ENCODE measurements at places on chromosomes 13 and 19. TPM values are rescaled to one million over a fixed set of nuclear protein-coding genes. Genes with fewer than 3 reads are reported as not detected.
A peak's percentile ranks its signal among the peaks of the same experiment; 100 is the strongest.

DNA sequence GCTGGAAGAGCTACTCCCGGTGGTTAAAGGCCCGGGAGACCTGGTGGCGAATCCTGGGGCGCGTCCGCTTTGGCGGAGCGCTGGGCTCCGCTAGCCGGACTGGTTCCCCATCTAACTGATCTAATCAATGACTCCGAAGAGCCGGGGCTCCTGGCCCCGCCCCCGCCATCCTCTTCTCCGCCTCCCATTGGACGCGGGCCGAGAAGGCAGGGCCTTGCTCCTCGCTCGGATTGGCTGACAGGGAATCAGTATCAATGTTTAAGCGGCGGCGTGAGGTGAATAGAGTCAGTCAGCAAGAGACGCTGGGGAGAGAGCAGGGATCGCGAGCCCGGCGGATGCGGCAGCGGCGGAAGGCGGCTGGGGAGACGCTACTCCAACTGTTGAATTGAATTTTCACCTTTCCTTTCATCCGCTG is 1.7 kb upstream of the PCDH17 start:
- H3K27me3 ChIP-seq: peaks cover 52% of the 10 kb centered on the region
- H3K36me3 ChIP-seq: no peaks in the 10 kb centered on the region

GRCh38 chr19:48982280-48982679 is 10.8 kb downstream of the GYS1 start:
- peaks cover 7% of the 10 kb centered on the region for H3K4me1 ChIP-seq
- no peaks in the 10 kb centered on the region for H3K27me3 ChIP-seq
- H3K27ac ChIP-seq: no peak overlapping the region
- H3K4me3 ChIP-seq: no peak overlapping the region
- no peak for DNase-seq
- peaks cover 61% of the 10 kb centered on the region for H3K36me3 ChIP-seq

DNA sequence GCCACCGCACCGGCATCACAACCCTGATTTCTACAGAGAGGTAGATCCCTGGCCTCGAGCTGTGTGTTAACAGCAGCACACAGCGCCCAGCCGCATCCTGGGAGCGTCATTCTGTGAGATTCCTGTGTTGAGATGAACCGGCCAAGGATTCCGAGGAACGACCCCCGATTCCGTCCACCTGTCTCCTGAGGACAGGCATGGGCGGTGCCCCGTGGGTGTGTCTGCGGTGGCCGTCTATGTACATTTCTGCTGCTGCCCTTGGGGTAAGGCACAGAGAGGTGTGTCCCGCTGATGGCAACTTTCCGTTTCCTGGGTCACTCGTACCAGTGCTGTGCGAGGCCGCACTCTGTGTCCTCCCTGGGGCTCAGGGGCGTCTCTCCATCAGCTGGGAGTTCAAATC is 16.1 kb upstream of the F2RL3 start:
- no peak overlapping the region for H3K27ac ChIP-seq
- H3K27me3 ChIP-seq: no peaks in the 10 kb centered on the region
- no peak for DNase-seq

- DNase-seq: no peak
- no peak overlapping the region for H3K4me3 ChIP-seq
- H3K4me1 ChIP-seq: no peaks in the 10 kb centered on the region
- H3K27ac ChIP-seq: no peak overlapping the region
- H3K36me3 ChIP-seq: no peaks in the 10 kb centered on the region
Measured at GRCh38 chr13:58081301-58081820, 449.8 kb downstream of the PCDH17 start.

- DNase-seq: no peak
- peaks cover under 1% of the 10 kb centered on the region for H3K4me1 ChIP-seq
- H3K36me3 ChIP-seq: 0 out of 2 replicates have a peak, but pooled peaks cover 1% of the 10 kb centered on the region
- H3K27ac ChIP-seq: no peak overlapping the region
- no peak overlapping the region for H3K4me3 ChIP-seq
Measured at GRCh38 chr19:38644719-38645118, 2.7 kb upstream of the ACTN4 start.

GRCh38 chr19:50478901-50479715 is 2.5 kb upstream of the GARIN5A start:
- H3K4me1 ChIP-seq: 0 out of 2 replicates have a peak, but pooled peaks cover 2% of the 10 kb centered on the region
- no peak overlapping the region for H3K27ac ChIP-seq
- H3K4me3 ChIP-seq: no peak overlapping the region
- DNase-seq: peak; percentile 44
- no peaks in the 10 kb centered on the region for H3K27me3 ChIP-seq
- peaks cover 26% of the 10 kb centered on the region for H3K36me3 ChIP-seq

SERPINE3 gene
- not detected for total RNA-seq

GRCh38 chr13:30037306-30037705 is 186.9 kb upstream of the UBL3 start:
- H3K36me3 ChIP-seq: no peaks in the 10 kb centered on the region
- no peak for DNase-seq
- no peak overlapping the region for H3K4me3 ChIP-seq
- no peaks in the 10 kb centered on the region for H3K27me3 ChIP-seq

GRCh38 chr19:6890938-6891337 is 3.6 kb downstream of the ADGRE1 start:
- H3K4me1 ChIP-seq: no peaks in the 10 kb centered on the region
- no peaks in the 10 kb centered on the region for H3K27me3 ChIP-seq
- no peak for DNase-seq
- no peaks in the 10 kb centered on the region for H3K36me3 ChIP-seq
- no peak overlapping the region for H3K4me3 ChIP-seq
- H3K27ac ChIP-seq: no peak overlapping the region

- no peak for DNase-seq
- H3K36me3 ChIP-seq: no peaks in the 10 kb centered on the region
- no peak overlapping the region for H3K4me3 ChIP-seq
- H3K27me3 ChIP-seq: no peaks in the 10 kb centered on the region
- H3K27ac ChIP-seq: no peak overlapping the region
Measured at GRCh38 chr13:40969169-40969901, 49.8 kb downstream of the ELF1 start.

ZNF708 gene
- 4.7 TPM for total RNA-seq

DNA sequence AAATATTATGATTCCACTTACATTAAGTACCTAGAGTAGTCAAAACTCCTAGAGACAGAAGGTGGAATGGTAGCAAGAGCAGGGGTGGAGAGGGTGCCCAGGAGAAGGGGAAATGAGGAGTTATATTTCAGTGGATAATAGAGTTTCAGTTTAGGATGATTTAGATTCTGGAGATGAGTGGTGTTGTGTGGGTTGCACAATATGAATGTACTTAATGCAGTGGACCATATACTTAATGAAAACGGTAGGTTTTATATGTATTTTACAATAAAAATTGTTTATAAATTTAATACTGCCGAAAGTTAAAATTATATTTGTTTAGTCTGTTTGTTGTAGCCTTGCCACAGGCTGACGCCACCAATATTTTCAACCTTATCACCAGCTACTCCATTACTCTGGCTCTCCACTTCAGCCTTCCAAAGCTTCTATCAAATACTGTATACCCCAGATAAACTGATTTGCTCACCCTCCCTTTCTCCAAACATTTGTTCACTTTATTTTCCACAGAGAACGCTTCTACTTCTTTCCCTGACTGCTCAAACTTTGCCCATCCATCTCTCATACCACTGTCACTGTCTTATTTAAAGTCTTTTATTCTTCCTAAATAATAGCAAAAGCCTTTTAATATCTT is 1.4 kb upstream of the RBM26 start:
- no peak overlapping the region for H3K4me3 ChIP-seq
- H3K27ac ChIP-seq: no peak overlapping the region
- peaks cover 3% of the 10 kb centered on the region for H3K4me1 ChIP-seq
- no peaks in the 10 kb centered on the region for H3K27me3 ChIP-seq
- H3K36me3 ChIP-seq: no peaks in the 10 kb centered on the region
- no peak for DNase-seq

GRCh38 chr13:25302121-25302520 is 696 bp downstream of the NUP58 start:
- DNase-seq: peak; percentile 1
- no peaks in the 10 kb centered on the region for H3K27me3 ChIP-seq
- H3K4me3 ChIP-seq: peak overlapping the region; percentile 92
- peaks cover 2% of the 10 kb centered on the region for H3K36me3 ChIP-seq
- H3K4me1 ChIP-seq: no peaks in the 10 kb centered on the region
- peak overlapping the region; percentile 91 for H3K27ac ChIP-seq

ZNF556 gene
- total RNA-seq: not detected

IFNL1 gene
- total RNA-seq: not detected

- no peak overlapping the region for H3K27ac ChIP-seq
- H3K4me1 ChIP-seq: peaks cover 2% of the 10 kb centered on the region
- H3K4me3 ChIP-seq: no peak overlapping the region
- no peak for DNase-seq
- H3K36me3 ChIP-seq: no peaks in the 10 kb centered on the region
- H3K27me3 ChIP-seq: no peaks in the 10 kb centered on the region
Measured at GRCh38 chr13:34044041-34044440, 226.1 kb downstream of the RFC3 start.

- H3K27ac ChIP-seq: no peak overlapping the region
- H3K27me3 ChIP-seq: no peaks in the 10 kb centered on the region
- no peaks in the 10 kb centered on the region for H3K4me1 ChIP-seq
- DNase-seq: no peak
- H3K36me3 ChIP-seq: peaks cover 37% of the 10 kb centered on the region
Measured at GRCh38 chr19:9295411-9295849, 14.2 kb downstream of the ZNF699 start.

GJA3 gene
- total RNA-seq: 3.6 TPM

DNA sequence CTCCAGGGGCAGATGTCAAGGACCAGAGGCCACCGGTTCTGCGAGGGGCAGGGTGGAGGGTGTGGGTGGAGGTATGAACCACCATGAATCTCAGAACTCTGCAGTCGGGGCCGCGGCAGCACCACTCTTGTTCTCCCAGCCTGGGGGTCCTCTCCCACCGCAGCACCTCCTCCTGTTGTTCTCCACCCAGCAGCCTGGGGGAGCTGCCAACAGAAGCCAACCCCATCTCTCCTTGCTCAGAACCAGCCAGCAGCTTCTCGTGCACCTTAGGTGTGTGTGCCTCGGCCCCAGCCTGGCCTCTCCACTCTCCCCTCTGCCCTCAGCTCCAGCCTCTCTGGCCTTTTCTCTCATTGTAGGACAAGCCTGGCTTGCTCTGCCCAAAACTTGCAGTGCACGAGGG is 31.9 kb upstream of the CCNE1 start:
- no peaks in the 10 kb centered on the region for H3K4me1 ChIP-seq
- no peak overlapping the region for H3K4me3 ChIP-seq
- no peak overlapping the region for H3K27ac ChIP-seq
- peaks cover 2% of the 10 kb centered on the region for H3K27me3 ChIP-seq
- no peaks in the 10 kb centered on the region for H3K36me3 ChIP-seq

DNA sequence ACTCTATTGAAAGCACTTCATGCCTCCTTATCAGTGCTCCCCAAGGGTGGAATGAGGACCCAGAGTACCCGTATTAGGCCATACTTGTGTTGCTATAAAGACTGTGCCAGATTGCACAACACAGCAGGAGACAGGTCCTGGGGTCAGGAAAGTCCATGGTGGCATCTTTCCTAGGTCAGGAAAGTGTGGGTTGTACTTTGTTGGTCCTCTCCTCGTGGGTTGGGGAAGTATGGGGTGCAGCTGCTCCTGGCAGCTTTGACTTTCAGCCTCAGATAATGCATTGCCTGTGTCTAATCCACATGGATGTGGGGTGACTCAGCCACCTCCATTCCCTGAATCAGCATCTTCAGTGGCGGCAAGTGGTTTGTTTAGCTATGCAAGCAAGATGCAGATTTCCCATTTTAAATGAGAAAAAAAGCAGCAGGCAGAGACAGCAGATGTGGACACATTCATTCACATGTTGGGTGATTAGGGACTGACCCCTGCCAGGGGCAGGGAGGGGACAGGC is 8.4 kb upstream of the CYP2B6 start:
- H3K4me1 ChIP-seq: no peaks in the 10 kb centered on the region
- no peak overlapping the region for H3K4me3 ChIP-seq
- no peak overlapping the region for H3K27ac ChIP-seq

GRCh38 chr13:65468628-65469027 is 1761.5 kb downstream of the PCDH9 start:
- no peak overlapping the region for H3K27ac ChIP-seq
- DNase-seq: peak; percentile 46
- no peak overlapping the region for H3K4me3 ChIP-seq
- no peaks in the 10 kb centered on the region for H3K27me3 ChIP-seq
- no peaks in the 10 kb centered on the region for H3K36me3 ChIP-seq

ZNF382 gene
- 1.9 TPM for total RNA-seq

DNA sequence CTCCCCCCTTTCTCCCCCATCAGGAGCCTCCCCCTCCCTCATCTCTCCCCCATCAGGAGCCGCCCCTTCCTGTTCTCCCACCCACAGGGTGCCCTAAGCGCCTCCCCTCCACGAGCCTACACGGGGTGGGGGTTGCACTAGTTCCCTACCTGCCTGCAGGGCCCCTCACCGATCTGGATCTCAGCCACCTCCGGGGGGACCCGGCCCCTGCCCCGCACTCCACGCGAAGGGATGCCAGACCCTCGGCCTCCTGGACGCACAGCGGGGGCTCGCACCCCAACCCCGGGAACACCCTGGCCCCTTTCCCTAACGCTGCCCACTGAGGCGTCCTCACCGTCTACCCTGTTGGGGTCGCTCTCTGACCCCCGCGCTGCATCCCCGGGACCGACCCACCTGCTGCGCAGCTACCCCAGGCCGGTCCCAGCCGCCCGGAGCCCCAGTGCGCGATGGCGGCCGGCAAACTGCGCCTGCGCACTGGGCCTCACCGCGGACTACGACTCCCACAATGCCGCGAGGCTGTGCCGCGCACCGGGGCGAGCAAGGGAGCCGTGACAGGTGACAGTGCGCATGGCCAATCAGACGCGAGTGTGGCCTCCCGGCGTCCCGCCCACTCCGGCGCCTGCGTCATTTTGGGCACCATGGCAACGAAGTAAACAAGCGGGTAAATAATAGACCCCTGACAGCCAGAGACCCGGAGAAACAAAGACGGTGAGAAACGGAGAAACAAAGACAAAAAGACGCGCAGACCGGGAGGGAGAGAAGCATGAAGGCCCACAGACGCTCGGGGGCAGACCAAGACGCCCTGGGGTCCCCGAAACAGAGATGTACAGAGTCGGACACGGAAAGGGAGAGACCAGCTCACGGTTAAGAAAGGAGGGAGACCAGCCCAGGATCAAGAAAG is at the start of gene ZSCAN18:
TSS of gene ZSCAN18 (minus strand) at position 451 of the 901 bp plus-strand sequence. CDS start 7,964 bp downstream, outside the sequence.
- H3K4me3 ChIP-seq: peak within 1 kb of the TSS; percentile 94
- no peaks in the 10 kb centered on the region for H3K27me3 ChIP-seq
- peak within 1 kb of the TSS; percentile 62 for H3K27ac ChIP-seq
- DNase-seq: peak; percentile 86

PCDH17 gene
- total RNA-seq: not detected

GFY gene
- total RNA-seq: not detected

Data from IMR-90 (cell line).